ENCODE measurements at places on chromosomes 13 and 19.

DNA sequence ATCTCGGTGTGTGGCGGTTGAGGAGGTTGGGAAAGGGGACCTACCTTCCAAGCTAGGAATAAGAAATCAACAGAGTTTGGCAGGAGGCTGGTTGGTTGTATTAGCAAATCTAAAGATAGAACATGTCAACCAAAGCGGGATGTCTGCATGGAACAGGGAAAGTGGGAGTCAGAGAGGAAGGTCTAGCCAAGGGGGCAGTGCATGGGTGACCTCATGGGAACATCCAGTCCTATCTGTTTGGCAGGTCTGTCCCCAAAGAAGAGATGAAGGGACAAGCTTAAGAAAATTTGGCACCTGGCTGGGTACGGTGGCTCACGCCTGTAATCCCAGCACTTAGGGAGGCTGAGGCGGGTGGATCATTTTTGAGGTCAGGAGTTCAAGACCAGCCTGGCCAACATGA is 118.7 kb upstream of the TSC22D1 start:
- no peak for DNase-seq

DNA sequence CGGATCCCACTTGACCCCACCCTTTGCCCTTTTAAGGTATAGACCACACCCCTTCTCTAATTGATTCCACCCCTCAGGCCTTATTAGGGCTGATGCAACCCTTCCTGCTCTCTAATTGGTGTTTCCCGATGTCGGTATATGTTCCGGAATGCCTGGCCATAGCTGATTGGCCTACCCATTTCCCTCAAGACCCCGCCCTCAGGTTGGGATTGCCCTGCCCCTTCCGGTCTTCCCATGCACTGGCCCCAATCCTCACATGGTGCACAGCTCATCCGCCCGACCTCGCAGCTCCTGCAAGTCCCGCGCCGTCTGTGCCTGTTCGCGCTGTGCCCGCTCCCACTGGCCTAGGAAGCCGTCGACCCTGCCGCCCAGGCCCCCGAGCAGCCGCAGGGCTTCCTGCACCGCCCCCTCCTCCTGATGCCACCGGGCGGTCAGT is 18.1 kb downstream of the TSKS start:
- DNase-seq = no peak

DNA sequence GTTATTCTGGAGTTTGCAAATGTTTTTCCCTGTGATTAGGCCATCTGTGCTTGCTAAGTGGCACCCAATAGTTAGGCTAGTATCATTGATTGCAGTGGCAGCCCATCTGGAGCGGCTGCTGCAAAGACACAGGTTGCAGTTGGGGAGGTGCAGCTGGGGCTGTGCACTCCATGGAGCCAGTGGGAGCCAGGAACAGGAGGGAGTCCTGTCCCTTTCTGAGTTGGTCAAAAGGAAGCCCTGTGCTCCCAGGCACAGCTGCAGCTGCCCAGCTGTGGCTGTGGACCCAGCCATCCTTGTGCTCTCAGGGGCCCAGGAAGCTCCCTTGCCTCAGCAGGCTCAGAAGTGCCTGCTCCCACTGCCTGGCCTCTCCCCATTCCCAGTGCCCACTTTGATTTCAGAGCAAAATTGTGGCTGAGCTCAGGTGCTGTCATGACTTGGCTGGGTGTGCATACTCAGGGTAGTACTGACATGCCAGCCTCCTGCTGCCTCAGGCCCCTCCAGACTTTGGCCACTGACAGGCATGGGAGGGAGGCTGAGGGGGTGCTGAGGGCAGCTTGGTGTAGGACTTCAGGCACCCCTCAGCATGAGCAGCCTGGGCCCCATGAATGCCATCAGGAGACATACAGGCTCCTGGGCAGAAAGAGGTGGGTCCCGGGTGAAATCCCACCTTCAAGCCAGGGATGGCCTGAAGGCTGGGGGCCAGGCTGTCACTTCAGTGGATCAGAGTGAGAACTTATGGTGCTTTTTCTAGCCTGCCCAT is 270.6 kb downstream of the PCDH20 start:
- DNase-seq = no peak

DNA sequence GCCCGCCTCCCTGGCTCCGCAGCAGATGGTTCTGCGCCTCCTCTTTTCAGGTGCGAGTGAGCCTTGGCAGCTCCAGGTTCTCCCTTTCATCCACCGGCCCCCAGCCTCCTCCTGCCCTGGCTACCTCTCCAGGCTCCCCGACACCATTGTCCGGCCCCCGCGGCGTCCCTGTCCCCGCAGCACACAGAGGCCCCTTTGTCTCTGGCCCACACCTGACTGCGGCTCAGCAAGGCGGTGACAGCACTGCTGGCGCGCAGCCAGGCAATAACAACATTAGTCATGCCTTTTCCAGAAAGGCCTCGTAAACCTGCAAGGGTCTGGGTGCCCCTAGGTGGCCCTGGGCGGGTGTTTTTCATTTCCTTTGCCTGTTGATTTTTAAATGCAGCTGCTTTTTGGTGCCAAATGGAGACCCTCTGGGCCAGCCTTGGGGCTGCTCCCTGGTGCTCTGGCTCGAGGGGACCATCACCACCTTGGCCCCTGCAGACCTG is 73.2 kb upstream of the MEDAG start:
- DNase-seq = no peak

GRCh38 chr13:31967155-31967554 is 64.4 kb upstream of the FRY start:
- no peak for DNase-seq

GRCh38 chr13:94419925-94420305 is 59.6 kb downstream of the DCT start:
- no peak for DNase-seq

GRCh38 chr19:29882719-29883105 is 59.3 kb upstream of the URI1 start:
- DNase-seq = no peak

DNA sequence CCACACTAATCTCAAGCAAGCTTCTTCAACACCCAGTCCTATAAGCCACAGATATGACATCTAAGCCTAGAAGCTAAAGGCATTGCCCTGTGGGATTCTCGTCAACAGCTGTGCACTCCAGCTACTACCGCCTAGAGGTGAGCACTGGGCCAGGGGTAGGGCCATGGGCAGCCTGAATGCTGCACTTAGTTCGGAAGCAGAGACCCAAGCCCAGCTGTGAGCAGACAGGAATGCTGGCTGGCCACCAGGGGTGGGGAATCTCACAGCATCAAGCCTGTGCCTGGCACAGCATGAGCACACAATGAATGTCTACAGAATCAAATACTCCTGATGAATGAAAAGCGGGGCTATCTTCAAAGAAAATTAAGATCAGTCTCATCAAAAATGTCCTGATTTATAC is 167.5 kb upstream of the UBL3 start:
- no peak for DNase-seq

DNA sequence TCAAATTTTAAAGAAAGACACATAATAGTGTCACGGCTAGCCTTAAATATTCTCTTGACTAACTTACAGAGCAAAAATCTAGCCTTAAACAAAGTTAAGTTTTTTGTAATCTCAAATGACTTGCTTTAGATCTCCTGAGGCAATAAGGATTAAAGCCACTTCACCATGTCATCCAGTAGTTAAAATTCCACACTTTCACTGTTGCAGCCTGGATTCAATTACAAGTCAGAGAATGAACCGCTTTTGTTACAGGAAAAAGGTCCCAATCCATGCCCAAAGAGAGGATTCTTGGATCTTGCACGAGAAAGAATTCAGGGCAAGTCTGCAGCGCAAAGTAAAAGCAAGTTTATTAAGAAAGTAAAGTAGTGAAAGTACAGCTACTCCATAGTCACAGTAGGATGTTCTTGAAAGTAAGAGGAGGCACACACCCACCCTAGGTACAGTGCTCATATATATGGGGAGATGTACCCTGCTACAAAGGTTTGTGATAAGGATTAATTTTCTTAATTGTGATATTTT is 34.6 kb upstream of the CD177 start:
- no peak for DNase-seq

- peak; percentile 59 for DNase-seq
Observed at GRCh38 chr19:17830567-17831418, 9.5 kb upstream of the INSL3 start.

DNA sequence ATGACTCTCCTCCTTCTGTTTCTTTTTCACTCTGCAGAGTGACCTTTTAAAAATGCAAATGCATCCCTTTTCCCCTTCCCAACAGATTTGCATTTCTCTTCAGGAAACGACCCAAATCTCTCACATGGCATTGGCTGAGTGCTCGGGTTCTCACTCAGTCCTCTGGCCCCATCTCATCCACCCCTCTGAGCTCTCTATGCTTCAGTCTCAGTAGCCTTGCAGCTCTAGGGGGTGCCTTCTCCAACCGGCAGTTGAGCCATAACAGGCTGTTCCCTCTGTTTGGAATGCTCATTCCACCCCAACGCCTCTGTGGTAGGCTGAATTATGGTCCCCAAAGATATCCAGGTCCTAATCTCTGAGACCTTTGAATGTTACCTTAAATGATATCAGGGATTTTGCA is 78.2 kb downstream of the AKAP11 start:
- no peak for DNase-seq

DNA sequence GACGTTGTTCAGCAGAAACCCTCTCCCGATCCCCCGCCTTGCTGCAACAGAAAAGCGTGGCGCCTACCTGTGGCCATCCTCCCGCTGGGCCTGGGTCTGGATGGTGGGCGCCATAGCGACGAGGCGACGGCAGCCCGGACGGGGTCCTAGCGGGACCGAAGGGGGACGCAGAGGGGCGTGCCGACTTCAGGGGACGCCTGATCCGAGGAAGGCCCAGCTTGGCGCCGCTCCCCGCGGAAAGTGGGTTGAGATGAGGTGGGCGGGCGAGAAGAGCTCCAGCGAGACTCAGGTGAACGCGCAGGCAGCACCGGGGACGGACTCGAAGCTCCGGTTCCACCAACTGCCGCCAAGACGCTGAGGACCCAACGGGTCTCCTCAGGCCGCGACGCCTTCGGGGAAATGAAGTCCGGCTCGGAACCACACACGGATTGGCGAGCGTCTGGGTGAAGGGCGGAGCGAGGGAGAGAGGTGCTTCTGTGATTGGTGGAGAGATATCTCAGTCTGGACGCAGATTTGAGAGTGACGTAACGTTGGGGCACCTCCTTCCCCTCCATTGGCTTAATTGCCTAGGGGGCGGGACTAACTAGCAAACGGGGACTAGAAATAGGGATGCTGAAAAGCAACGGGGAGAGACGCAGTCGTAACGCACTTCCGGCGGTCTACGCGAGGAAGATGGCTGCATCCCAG is at the start of the genes MED29 and PAF1:
TSS of gene MED29 (plus strand) at position 628 of the 687 bp plus-strand sequence. CDS start at position 673, 45 bp downstream.
TSS of gene PAF1 (minus strand) at position 356 of the 687 bp plus-strand sequence. CDS start at position 114, 242 bp downstream.
- DNase-seq = peak; percentile 99

DNA sequence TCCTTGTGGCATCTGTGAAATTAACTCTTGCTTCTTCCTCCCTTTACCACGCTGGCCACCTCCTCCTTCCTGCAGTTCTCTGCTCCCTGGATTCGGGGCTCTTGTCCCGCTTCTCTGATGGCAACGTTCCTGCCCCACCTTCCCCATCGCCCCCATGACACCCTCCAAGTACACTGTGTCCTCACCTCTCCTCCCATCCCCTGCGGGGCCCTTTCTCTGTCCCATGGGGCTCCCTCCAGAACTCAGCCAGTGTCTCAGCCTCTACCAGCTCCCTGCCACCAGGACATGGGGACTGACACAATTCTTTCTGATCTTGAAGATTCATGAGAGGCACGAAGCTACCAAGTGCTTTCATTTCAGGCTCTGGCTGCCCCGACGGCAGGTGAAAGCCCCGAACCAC is 9.1 kb downstream of the CARS2 start:
- DNase-seq = no peak

DNA sequence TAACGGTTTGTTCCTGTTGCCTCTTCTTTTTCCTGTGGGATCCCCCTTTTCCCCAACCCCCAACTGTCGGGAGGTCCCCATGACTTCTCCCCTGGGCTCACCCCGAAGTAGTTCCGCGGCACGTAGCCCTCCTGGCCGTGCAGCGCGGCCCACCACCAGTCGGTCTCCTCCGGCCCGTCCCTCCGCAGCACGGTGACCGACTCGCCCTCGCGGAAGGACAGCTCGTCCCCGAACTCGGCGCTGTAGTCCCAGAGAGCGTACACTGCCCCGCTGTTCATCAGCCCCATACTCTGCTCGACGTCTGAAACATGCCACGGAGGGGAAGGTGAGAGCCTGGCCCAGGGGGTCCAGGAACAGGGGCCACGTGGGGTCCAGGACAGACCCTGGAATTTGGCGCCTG is 12.1 kb upstream of the ERCC2 start:
- no peak for DNase-seq

GRCh38 chr13:30679483-30680330 is 55.6 kb upstream of the ALOX5AP start:
- peak; percentile 52 for DNase-seq

DNA sequence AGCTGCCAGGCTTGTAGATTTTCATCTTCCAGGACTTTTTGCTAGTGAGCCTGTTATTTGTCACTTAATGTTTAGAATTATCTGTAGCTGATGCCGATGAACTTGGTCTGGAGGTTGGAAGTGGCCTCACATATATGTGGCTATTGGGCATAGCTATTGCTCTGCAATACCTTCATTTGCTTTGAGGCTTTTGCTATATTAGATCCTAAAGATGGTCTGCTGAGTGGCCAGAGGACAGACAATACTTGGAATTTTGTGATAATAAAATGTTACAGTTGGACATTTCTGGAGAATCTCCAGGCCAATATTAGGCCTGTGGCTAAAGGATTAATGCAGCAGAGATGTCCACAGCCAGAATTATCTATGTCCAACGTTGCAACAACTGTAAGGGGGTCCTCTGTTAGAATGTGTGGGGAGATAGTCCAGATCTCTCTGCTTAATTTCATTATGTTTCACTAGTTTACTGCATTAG is 222.3 kb downstream of the GPC5 start:
- DNase-seq = no peak

- DNase-seq = no peak
Observed at GRCh38 chr13:76992548-76993001, 694 bp downstream of the CLN5 start.

DNA sequence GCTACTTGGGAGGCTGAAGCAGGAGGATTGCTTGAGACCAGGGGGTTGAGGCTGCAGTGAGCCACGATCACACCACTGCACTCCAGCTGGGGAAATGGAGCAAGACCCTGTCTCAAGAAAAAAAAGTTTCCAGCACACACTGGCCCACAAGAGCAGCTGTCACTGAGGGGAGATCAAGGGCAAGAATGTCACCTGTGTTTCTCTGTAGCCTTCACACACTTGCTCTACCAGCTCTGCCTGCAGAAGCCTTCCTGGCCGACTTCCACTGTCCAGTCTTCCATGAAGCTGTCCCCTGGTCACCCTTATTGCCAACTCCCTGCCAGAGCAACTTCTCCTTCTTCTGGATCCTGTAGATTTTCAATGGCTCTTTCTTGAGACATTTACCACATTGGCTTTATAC is 158.0 kb downstream of the KCTD15 start:
- DNase-seq = no peak

DNA sequence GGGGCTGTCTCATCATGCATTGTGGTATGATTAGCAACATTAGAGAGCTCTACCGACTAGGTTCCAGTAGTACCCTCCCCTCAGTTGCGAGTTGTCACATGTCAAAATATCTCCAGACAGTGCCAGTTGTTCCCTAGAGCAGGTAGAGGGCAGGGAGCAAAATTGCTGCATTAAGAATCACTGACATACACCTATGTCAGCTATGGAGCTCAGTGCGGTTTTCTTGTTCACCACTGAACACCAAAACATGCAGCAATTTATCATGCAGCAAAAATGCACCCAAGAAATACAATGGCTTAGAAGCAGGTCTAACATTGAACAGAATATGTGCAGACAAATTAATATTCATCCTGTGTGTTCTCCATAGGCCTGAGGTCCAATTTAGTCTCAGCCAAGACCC is 186.9 kb upstream of the STARD13 start:
- DNase-seq = no peak

GRCh38 chr13:49418206-49418605 is 25.7 kb downstream of the CAB39L start:
- no peak for DNase-seq

Data from CD4-positive, alpha-beta memory T cell (primary cell).